Inflammatory macrophage treated with lipopolysaccharide for 4 hours (primary cell): ENCODE measurements at places on chromosomes 13 and 19.

- DNase-seq, result no peak
Measured at GRCh38 chr13:46143184-46143701, 38.4 kb upstream of the CPB2 start.

- DNase-seq, result no peak
Measured at GRCh38 chr13:38606699-38607535, 80.0 kb upstream of the FREM2 start.

- DNase-seq, result no peak
Measured at GRCh38 chr19:40716031-40716481, 630 bp downstream of the COQ8B start.

DNA sequence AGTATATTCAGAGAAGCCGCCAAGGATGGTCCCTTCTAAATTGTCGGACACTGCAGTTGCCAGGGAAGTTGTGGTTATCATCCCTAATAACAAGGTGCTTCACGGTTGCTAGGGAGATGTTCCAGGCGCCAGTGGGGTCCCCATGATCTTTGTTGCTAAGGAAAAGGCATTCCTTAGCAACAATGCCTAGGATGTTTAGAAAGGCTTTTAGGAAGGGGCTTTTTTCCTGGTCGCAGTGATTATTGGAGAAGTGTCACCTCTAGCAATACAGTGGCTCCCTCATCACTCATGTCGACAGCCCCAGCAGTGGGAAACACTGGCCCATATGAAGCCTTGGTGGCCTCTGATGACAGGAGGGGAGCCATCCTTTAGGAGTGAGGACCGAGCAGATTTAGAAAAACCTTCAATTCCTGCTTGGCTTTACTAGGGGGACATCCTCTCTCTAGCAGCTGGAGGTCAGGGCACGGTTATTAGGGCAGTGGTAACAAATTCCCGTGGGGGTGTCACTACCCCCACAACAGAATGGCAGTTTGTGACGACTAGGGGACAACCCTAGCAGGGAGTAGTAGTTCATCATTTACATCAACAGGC is 6.4 kb upstream of the TMC4 start:
- no peak for DNase-seq

DNA sequence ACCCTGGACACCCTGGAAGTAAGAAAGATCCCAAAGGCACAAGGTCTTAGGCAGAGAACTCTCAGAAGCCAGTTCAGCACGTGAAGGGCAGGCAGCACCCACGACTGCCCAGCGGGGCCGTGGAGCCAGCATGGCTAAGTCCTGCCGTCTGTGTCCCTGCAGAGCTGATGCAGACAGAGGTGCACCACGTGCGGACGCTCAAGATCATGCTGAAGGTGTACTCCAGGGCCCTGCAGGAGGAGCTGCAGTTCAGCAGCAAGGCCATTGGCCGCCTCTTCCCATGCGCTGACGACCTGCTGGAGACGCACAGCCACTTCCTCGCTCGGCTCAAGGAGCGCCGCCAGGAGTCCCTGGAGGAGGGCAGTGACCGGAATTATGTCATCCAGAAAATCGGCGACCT is 44.8 kb downstream of the PEX11G start:
- DNase-seq, result no peak

- no peak for DNase-seq
Measured at GRCh38 chr19:45112111-45112827, 19.3 kb downstream of the PPP1R37 start.

DNA sequence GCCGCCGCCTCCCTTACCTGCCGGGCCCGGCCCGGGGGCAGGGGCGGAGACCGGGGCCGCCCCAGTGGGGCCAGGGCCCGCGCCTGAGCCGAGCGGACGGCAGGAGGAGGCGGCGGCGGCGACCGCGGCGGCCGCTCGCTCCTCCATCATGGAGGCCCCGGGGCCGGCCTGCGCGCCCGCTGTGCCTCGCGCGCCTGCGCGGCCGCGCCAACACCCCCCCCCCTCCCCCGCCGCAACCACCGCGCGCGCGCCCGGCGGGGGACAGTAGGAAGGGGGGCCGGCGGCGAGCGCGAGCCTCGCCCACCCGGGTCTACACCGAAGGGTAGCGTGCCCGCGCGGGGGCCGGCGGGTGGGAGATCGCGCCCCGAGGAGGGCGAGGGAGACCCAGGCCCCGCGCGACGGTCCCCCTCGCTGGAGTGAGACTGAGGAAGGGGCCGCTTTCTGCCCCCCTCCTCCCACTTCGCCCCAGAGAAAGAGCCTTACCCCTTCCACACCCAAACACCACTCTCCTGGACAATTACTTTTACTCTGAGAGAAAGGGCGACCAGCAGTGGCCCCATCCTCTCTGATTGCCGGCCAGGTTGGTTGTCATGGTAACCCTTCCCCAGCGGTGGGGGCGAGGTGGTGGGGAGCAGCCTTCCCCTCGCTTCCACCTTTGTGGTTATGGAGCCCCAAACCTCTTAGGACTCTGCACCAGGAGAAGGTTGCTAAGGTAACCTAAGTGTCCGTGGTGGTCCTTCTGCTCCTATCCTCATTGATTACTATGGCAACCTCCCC is at the start of gene STRN4:
TSS of gene STRN4 (minus strand) at position 170 of the 777 bp plus-strand sequence. CDS start at position 150, 20 bp downstream.
- DNase-seq, result peak; percentile 56

GRCh38 chr13:53405616-53406015 is 377.0 kb downstream of the OLFM4 start:
- DNase-seq, result no peak
